ENCODE measurements at places on chromosomes 1 and 21. TPM values are rescaled to one million over a fixed set of nuclear protein-coding genes. Genes with fewer than 3 reads are reported as not detected.

DNA sequence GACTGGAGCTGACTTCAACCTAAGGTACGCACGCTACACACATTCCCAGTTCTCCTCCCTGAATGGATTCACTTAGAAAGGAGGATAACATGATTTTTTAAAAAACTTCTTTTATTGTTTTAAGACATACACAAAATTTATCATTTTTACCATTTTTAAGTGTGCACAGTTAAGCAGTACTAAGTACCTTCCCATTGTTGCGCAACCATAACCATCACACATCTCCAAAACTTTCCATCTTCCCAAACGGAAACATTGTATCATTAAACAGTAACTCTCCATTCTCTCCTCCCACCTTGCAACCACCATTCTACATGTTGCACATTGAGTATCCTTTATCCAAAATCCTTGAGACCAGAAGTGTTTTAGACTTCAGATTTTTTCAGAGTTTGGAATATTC, 36.2 kb upstream of the SEC16B start:
- no peak for DNase-seq

DNA sequence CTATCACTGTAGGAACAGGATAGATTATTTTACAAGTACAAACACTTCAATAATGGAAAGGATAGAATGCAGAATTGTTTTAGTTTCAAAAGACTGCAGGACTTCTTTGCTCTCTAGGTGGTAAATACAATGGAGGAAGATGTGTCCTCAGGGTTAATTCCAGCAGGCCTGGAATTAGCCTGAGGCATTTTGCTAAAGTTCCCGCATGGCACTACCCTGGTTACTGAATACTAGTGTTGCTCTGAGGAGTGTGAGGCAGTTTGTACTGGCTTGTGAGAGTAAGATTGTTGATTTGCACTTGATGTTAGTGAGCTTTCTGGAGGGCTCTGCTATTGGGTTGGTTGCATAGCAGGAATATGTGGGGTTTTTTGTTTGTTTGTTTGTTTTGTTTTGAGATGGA, 61.4 kb downstream of the FASLG start:
- DNase-seq, result no peak

GRCh38 chr1:160522136-160522535, 919 bp downstream of the SLAMF6 start:
- no peak for DNase-seq

DNA sequence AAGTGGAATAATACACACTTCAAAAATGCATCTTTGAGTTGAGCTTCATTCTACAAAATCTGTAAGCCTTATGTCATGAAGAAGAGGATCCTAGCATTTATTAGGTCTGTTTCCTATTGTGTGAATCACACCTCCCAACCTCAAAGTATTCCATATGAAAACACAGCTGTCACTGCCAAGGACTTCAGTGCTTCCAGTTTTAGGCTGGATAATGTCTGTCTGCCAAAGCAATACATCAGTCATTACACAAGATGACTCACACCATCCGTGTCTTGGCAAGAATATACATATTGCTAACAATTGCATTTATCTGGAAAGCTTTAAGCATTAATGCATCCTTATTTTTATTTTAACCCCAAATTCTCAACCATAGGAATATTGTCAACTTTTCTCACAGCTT, 125.7 kb upstream of the TMPRSS15 start:
- DNase-seq, result no peak

- DNase-seq, result peak; percentile 76
Observed at GRCh38 chr1:155324717-155325602, 4.3 kb downstream of the RUSC1 start.

CYP4A22 gene
- not detected for total RNA-seq

S100A6 gene
- 265 TPM for total RNA-seq

DNA sequence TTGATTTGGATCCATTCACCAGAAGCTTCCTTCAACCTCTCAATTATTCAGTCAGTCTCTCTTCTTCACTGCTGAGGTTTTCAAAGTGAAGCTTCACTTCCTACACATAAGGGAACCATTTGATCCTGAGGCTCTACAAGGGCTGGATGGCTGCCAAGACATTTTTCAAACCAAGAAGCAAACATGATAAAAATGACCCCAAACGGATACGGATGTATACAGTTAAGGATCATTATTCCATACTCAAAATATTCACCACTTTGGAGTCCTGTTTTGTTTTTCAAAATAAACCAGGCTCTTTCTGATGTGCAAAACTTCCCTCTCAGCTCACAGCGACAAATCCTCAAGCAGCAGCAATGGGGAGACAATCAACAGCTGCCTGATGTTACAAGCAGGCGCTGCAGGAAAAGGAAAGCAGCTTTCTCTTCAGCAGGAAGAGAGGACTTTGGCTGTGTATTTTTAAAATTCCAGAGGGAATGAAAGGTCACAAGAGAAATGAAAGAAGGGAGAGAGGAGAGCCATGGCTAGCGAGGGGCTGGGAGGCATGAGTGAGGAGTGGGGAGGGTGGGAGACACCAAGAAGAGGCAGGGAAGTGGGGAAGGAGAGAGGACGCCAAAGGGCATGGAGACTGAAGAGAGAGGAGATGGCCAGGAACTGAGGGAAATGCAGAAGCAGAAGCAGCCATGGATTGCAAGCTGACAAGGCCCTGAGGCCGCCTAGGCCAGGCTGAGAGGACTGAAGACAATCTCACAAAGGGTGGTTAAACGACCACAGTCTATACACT, 145.4 kb downstream of the SLC45A1 start:
- no peak for DNase-seq

- DNase-seq, result no peak
Observed at GRCh38 chr1:198255784-198256183, 99.0 kb downstream of the NEK7 start.

All from Right ventricle myocardium inferior (tissue), 1 donor.